ENCODE measurements at places on chromosomes 5 and 9. TPM values are rescaled to one million over a fixed set of nuclear protein-coding genes. Genes with fewer than 3 reads are reported as not detected.

- no peak for DNase-seq
Measured at GRCh38 chr5:177198738-177199137, 65.2 kb downstream of the NSD1 start.

- peak; percentile 87 for DNase-seq
Measured at GRCh38 chr9:16085167-16085726, 532.4 kb downstream of the CCDC171 start.

The CLIC3 gene
- total RNA-seq: 23.6 TPM

- no peak for DNase-seq
Measured at GRCh38 chr9:114347675-114348074, 18.0 kb downstream of the ORM2 start.

- no peak for DNase-seq
Measured at GRCh38 chr9:115517335-115518075, 399.5 kb upstream of the TNC start.

The HSPA4 gene
- total RNA-seq: 37.6 TPM

- peak; percentile 46 for DNase-seq
Measured at GRCh38 chr5:77881528-77881927, 105.4 kb upstream of the TBCA start.

GRCh38 chr5:168931638-168932345 is 352.6 kb upstream of the PANK3 start:
- no peak for DNase-seq

- DNase-seq: no peak
Measured at GRCh38 chr9:111873901-111874300, 22.7 kb upstream of the UGCG start.

The LTC4S gene
- 10.6 TPM for total RNA-seq

- no peak for DNase-seq
Measured at GRCh38 chr9:126198854-126199253, 127.8 kb upstream of the MVB12B start.

The LRRC70 gene
- total RNA-seq: 9.6 TPM

DNA sequence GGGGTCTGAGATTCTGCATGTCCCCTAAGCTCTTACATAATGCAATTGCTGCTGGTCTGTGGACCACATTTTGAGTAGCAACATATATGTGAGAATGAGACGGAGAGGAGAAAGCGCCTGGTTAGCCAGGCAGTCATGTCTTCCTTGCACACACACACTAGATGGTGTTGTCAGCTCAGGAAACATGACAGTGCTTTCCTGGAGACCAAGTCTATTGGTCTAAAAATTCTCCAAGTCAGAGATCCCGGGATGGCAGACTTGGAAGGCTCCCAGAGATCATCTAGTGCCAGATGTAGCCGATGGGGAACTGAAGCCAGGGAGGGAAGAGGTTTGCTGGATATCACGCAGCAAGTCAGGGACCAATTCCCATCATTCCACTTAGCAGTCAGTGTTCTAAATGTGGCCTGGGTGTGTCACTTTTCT is 53.4 kb downstream of the GALNT12 start:
- DNase-seq: no peak

The TMEM232 gene
- total RNA-seq: 4.2 TPM

DNA sequence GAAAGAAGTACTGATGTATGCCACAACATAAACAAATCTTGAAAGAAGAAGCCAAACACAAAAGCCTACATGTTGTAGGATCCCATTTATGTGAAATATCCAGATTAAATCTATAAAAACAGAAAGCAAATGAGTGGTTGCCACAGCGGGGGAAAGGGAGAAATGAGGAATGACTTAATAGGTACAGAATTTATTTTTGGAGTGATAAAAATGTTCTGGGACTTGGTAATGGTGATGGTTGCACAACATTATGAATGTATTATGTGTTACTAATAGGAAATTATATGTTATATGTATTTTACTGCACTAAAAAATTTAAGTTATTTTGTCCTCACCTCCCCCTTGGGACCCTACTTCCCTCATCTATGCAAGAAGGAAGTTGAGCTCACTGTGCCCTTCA is 16.4 kb upstream of the TTC1 start:
- DNase-seq: no peak

The RNF183 gene
- not detected for total RNA-seq

DNA sequence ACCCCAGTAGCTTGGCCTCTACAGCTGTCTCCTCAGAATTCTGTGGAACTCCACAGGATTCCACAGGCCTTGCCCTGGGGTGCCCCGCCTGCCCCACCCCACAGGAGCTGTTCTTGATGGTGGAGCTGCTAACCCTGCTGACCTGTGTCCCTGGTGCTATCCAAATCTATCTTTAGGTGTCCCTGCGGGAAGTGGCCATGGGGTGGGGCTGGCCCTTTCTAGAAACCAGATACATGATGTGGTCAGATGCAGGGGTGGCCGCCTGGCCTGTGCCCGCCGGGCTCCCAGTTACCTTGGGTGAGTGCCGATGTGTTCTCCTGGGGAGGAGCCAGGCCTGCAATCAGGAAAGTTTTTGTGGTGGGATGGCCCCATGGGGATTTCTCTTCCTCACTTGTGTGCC is 34.2 kb downstream of the WNK2 start:
- DNase-seq: no peak

The CLTA gene
- total RNA-seq: 199 TPM

- DNase-seq: no peak
Measured at GRCh38 chr9:88772575-88772974, 218.7 kb upstream of the S1PR3 start.

The EIF4E1B gene
- total RNA-seq: not detected

GRCh38 chr5:56908942-56909293 is 478 bp upstream of the SETD9 start:
- no peak for DNase-seq

- DNase-seq: no peak
Measured at GRCh38 chr9:69671879-69672595, at the start of gene APBA1. APBA1 (minus strand) TSS chr9:69672371.

The TNC gene
- 18.7 TPM for total RNA-seq

DNA sequence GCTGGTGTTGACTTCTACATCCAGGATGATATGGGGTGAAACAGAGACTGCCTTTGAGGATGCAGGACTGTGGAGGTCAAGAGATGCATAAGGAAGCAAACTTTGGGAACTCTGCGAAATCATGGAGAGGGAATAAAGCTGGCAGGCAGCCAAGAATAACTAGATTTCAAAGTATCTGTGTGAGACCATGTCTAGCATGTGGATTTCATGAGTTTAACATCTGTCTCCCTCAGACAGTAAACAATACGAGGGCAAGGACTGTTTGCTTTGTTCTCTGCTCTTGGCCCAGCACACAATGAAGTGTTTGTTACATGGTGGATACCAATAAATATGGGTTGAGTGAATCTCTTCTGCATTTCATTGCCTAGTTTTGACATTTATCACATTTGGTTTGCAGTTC is 71.3 kb downstream of the RASEF start:
- no peak for DNase-seq

DNA sequence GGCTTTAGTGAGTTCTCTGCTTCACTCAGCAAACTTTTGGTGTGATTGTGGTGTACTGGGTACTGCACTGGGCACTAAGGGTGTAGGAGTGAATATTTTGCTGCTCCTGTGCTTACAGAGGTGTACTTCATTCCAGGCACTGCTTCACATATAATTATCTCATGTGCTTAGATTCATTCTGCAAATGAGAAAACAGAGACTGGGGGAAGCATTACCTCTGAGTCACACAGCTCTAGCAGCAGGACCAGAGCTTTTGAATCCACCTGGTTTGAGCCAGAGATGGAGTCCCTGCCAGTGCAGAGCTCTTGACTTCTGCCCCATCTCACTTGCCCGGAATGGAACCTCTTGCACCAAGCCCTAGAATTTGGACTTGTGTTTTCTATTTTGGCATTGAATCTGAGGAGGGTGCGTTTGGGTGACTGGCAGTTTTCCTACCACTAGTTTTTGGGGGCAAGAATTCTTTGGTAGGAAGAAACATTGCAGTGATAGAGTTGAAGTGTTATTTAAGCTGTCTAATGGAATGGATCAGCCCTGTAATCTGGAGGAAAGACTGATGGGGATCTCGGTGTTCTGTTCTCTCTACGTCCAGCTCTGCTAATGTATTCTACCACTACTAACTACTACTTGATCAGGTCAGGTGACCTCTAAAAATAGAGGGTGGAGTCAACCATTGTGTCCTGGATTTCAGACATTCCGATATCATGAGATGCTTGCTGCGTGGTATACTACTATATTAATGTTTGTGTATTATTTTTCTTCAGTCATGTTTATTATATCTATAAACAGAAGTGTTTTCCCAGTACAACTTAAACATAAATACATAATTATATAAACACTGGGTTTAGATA is 2.5 kb downstream of the ARHGAP26 start:
- no peak for DNase-seq

- DNase-seq: no peak
Measured at GRCh38 chr5:162543437-162543836, 475.9 kb downstream of the GABRG2 start.

The ERAP2 gene
- total RNA-seq: 16.5 TPM

The C1QTNF3 gene
- 7.1 TPM for total RNA-seq

GRCh38 chr5:149886692-149887470 is 57.7 kb downstream of the PDE6A start:
- no peak for DNase-seq

The PCYOX1L gene
- 6.4 TPM for total RNA-seq

GRCh38 chr9:26579056-26579455 is 313.5 kb downstream of the CAAP1 start:
- DNase-seq: no peak

DNA sequence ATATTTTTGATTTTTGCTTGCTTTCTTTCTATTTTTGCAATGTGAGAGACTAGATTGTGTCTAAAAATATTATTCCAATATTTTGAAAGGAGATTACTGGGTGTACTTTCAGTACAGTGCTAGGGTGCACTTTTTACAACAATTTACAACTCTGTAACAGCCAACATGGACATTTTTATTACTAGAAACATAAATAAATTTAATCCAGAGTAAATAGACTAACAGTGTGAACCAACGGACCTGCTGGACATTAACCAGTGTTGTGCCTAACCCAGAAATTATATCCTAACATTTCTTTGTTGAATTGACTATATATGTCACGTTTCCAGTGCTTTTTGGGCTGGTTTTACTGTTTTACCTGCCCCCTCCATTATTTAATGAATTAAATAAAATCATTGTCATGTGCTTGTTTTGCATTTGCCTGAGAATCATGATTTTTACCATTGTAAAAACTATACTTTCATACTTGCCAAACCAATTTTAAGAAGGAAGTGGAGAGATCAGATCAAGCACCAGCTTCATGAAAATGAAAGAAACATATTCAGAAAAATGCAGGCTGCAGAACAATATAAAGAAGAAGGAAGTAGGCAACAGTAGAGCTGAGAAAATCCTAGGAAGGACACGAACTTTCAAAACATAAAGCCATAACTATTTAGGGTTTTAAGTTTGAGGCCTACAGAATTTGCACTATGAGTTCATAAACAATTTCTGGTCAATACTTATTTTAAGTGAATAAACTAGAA is 400.8 kb upstream of the PIK3R1 start:
- no peak for DNase-seq

GRCh38 chr9:107487521-107488374 is 1.8 kb downstream of the KLF4 start:
- DNase-seq: no peak

GRCh38 chr9:22237497-22238363 is 208.9 kb upstream of the DMRTA1 start:
- no peak for DNase-seq

DNA sequence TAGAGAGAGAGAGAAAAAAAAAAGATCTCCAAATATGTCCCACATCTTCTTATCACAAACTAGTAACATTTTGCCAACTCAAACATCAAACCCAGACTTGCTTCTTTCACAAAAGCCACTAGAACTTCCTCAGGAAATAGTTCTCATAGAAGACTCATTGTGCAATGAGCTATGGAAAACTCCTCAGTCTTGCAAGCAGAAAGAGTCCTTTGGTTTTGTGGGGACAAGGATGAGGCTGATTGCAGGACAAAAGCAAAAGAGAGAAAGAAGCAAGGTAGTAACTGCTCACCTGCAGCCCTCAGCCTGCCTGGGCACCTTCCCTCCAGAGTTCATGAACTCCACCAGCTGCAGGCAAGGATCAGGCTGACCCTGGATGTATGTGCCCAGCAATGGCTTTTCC is 399.0 kb downstream of the IRX1 start:
- no peak for DNase-seq

The C1QTNF2 gene
- total RNA-seq: 1.7 TPM

DNA sequence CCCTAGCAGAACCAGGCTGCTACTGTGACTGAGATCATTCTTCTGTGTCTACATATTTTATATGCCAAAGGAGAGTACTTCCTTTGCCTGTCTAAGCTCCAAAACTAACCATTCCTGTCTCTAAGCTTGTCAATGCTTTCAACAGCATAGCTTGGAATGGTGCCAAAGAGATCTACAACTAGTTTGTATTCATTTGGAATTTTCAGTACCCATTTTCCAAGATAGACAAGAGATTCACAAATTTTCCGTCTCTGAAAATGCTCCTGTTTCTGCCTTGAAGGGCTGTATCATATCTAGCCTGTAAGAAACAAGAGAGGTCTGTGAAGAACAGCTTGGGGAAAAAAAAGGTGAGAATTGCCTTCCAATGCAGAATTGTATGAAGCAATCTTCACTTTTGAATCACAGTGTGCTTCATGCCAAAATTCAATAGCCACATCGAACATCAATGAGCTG is 334.4 kb upstream of the ACTBL2 start:
- no peak for DNase-seq

The PROB1 gene
- total RNA-seq: 2.5 TPM

DNA sequence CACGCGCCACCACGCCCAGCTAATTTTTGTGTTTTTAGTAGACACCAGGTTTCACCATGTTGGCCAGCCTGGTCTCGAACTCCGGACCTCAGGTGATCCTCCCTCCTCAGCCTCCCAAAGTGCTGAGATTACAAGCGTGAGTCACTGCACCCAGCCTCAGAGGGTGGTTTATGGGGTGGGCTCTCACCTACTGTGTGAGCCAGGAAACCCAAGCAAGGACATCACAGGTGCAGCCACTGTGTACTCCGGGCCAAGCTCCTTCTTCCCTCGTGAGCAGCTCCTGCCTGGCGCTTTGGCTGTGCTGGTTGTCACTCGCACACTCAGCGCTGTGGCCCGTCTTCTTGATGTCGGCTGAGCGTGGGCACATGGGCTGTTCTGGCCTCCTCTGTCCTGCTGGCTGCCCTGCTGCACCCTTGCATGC is 70.1 kb downstream of the WNK2 start:
- DNase-seq: no peak

The CCL28 gene
- total RNA-seq: 0.74 TPM

GRCh38 chr5:157265714-157266285 is at the start of gene CYFIP2:
CYFIP2 (plus strand) TSS chr5:157266123; CDS start chr5:157285362, 19,239 bp downstream.
- no peak for DNase-seq

- no peak for DNase-seq
Measured at GRCh38 chr9:99035313-99035712, 69.6 kb upstream of the TGFBR1 start.

DNA sequence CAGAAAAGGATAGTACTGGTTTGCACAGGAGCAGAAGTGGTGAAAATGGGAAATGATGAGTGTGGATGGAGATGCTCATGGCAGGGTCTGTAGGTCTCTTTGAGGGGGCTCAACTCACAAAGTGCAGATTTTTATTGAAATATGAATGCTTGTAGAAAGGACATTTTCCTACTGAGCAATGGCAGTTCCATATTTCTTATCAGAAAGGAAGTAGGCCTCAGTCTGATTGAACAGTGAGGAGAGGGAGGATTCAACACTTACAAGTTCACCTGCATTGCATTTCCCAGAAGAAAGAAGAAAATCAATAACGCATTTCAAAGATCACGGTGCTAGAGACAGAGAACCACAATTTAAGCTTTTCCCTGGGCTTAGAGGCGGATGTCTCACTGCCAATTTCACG is 49.2 kb downstream of the ANXA2R start:
- DNase-seq: no peak

- DNase-seq: no peak
Measured at GRCh38 chr5:145834917-145835847, at the start of gene PRELID2. PRELID2 (minus strand) TSS chr5:145835342; CDS start chr5:145835251, 91 bp downstream.
